Heart right ventricle (tissue), 16 donors: ENCODE measurements at places on chromosomes 5 and 9. TPM values are rescaled to one million over a fixed set of nuclear protein-coding genes. Genes with fewer than 3 reads are reported as not detected.

The FBN2 gene
- 14.9 TPM for total RNA-seq

The FAM170A gene
- total RNA-seq: not detected

The DRD1 gene
- not detected for total RNA-seq

The BAAT gene
- total RNA-seq: 0.14 TPM

The HMCN2 gene
- total RNA-seq: 4.9 TPM

The OSMR gene
- total RNA-seq: 28.0 TPM

DNA sequence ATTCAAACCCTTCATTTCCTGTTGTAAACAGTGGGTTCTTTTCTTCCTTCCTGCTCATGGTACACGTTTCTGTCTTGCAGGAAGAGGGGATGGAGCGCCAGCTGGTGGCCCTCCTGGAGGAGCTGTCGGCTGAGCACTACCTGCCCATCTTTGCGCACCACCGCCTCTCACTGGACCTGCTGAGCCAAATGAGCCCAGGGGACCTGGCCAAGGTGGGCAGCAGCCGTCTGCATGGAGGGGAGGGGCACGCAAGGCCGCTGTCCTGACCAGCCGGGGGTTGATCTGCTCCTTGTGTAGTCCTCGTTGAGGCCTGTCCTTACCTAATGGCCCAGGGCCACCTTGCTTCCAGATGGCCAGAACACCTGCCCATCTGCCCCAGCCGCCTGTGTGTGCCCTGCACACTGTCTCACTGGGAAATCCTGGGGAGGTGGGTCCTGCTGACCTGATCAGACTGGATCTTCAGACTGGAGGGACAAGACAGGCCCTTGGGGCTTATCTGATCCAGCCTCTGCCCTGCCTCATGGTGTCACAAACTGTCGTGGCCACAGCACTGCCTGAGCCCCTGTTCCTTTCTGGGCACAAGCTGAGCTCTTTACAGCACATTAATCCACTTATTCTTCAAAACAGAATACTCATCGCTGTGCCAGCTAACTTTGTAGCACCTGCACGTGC is 44.7 kb downstream of the LRSAM1 start:
- H3K4me3 ChIP-seq: no peak overlapping the region
- peaks cover 21% of the 10 kb centered on the region for H3K4me1 ChIP-seq
- H3K36me3 ChIP-seq: peaks cover 17% of the 10 kb centered on the region
- H3K27ac ChIP-seq: peak overlapping the region; percentile 69

- DNase-seq: no peak
- no peaks in the 10 kb centered on the region for H3K4me1 ChIP-seq
- H3K36me3 ChIP-seq: no peaks in the 10 kb centered on the region
- no peak overlapping the region for H3K4me3 ChIP-seq
Measured at GRCh38 chr5:58322453-58322852, 137.4 kb downstream of the PLK2 start.

DNA sequence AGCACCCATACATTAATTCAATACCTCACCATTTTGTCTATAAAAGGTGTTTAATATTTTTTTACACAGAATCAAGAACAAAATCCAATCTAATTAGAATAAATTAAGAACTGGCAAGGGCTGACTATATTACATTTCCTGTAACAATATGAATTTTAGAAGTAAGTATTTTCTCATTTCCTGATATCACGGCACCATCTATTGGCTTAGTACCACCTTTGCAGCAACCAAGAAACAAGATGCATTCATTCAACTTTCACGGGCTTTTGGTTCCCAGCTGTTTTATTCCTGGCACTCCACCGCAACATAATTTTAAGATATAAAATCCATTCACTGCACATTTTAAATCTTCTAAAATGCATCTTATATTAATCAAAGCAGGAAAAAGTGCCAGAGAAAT is 20.6 kb downstream of the PSMB7 start:
- peaks cover 24% of the 10 kb centered on the region for H3K36me3 ChIP-seq
- H3K4me3 ChIP-seq: no peak overlapping the region
- no peak overlapping the region for H3K27ac ChIP-seq
- peaks cover 29% of the 10 kb centered on the region for H3K4me1 ChIP-seq
- H3K27me3 ChIP-seq: no peaks in the 10 kb centered on the region
- no peak for DNase-seq

GRCh38 chr9:132293145-132293721 is 61.6 kb downstream of the SETX start:
- no peaks in the 10 kb centered on the region for H3K27me3 ChIP-seq
- no peak overlapping the region for H3K27ac ChIP-seq
- H3K36me3 ChIP-seq: peaks cover 96% of the 10 kb centered on the region
- H3K4me1 ChIP-seq: peaks cover 13% of the 10 kb centered on the region
- no peak for DNase-seq

DNA sequence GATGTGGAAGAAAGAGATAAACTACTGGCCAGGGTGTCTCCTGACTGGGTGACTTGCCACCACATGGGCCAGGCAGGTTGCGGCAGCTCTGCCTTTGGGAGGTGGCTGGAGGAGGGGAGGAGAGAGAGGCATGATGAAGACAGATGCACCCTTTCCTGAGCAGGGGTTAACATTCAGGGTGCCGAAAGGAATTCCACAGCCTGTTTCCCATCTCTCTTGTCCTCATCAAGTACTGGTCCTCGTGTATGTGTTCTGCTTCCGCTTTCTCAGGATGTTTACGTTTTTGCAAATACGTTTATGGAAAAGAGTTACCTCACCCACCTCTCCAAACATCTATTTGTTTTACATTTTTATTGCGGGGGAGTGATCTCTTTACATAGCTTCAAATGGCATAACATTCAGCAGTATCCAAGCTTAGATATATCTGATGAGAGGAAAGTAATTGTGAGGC is 73.4 kb downstream of the C9orf85 start:
- H3K27me3 ChIP-seq: no peaks in the 10 kb centered on the region
- H3K4me3 ChIP-seq: no peak overlapping the region
- no peak for DNase-seq

GRCh38 chr9:34715639-34716215 is 5.8 kb upstream of the CCL21 start:
- H3K27me3 ChIP-seq: no peaks in the 10 kb centered on the region
- H3K4me1 ChIP-seq: peaks cover 9% of the 10 kb centered on the region
- no peak overlapping the region for H3K4me3 ChIP-seq
- H3K36me3 ChIP-seq: no peaks in the 10 kb centered on the region
- no peak overlapping the region for H3K27ac ChIP-seq

DNA sequence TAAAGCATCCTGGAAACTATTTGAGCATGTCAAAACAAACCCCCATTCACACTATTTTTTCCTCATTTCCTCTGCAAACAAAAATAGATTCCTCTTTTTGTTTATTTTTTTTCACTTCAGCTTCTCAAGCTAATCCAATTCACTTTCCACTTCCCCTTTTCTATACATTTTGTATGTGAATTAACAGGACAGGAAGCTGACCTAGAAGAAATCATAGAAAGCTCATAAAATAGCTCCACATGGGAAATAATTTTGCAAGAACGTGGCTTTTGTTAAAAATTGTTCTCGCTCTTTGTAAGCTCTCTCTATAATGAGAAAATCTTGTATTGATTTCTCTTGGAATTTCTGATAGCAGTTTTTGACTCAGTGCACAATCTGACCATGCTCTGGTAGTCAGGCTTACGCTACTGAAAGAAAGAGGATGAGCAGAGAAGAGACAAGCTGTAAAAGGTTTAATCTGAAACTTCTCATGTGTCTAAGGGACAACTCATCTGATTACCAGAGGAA is 215.8 kb downstream of the ADAMTS12 start:
- no peaks in the 10 kb centered on the region for H3K4me1 ChIP-seq
- DNase-seq: no peak
- H3K4me3 ChIP-seq: no peak overlapping the region
- no peaks in the 10 kb centered on the region for H3K36me3 ChIP-seq
- no peaks in the 10 kb centered on the region for H3K27me3 ChIP-seq

DNA sequence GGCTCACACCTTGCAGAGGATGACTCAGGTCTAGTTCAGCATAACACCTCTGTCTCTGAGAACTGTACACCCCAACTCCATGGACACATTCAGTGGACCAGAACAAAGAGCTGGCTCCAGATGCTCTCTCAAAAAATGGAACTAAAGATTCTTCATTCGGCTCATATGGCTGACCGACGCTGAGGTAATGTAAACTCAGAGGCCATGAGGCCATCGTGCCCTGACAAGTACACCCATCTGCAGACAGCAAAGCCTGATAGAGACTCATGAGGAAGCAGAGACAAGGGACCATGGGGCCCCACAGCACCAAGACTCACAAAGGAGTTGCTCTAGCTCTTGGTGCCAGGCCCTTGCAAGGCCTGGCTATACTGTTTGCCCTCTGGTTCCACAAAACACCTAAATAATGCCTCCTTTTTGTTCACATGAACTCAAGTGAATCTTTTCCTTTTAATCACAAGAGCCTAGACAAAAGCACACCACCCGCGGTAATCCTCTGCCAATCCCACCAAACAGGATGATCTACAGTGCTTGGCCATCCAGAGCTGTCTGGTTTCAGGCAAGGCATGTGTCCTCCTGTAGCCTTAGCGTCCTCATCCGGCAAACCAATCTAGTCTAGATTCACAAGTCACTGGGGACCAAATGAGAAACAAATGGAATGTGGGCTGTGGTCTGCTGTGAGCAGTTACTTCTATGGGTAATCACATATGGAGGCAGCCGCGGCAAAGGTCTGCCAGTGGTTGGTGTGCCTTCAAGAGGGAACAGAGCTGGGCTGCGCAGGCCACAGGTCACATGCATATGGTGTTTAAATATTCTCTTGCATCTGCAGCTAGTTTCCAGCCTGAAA is 22.7 kb downstream of the MED27 start:
- H3K4me3 ChIP-seq: no peak overlapping the region
- DNase-seq: no peak
- H3K27ac ChIP-seq: no peak overlapping the region
- H3K4me1 ChIP-seq: peaks cover 15% of the 10 kb centered on the region

GRCh38 chr9:16712787-16713186 is 157.7 kb downstream of the BNC2 start:
- no peak for DNase-seq
- H3K4me3 ChIP-seq: no peak overlapping the region
- no peaks in the 10 kb centered on the region for H3K36me3 ChIP-seq
- no peak overlapping the region for H3K27ac ChIP-seq

DNA sequence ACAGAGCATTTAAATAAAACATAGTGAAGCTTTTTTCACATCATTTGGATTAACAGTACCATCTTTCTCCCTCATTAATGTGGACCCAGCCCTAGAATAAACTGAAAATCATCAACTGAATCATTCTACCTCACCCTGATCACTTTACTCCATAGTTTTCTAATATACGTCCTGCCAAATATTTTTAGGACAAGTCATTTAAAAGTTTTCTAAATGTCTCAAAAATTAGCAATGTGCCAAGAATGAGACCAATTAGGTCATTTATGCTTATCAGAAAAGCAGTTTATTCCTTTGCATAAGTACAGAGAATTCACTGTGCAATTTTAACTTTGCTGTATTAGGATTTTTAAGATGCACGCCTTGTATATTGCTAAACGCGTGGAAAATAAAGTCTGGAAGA is 284.4 kb downstream of the PIK3R1 start:
- no peaks in the 10 kb centered on the region for H3K27me3 ChIP-seq
- H3K36me3 ChIP-seq: no peaks in the 10 kb centered on the region
- no peak for DNase-seq

DNA sequence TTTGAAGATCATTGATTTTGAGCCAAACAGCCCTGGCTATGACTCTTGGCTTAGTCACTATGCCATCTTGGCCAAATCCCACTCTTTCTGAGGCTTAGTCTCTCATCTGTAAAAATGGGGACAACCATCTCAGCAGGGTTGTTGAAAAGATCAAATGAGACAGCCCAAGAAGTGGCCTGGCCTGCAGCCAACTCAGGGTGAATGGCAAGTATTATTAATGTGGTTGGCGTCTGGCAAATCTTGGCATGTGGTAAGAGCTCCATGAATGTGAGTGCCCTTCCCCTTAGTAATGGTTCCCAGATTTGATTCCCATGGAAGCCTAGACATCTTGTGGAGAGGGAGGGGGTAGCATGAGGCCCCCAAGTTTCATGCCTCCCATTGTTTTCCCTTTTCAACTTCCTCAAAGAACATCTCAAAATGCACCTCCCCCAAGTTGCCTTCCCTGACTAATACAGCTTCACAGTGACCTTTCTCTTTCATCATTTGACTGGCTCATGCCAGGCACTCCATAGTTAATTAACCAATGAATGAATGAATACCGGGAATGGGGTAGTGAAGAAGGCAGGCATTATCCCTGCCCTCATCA is 11.8 kb upstream of the TGFBI start:
- no peak overlapping the region for H3K4me3 ChIP-seq
- no peaks in the 10 kb centered on the region for H3K27me3 ChIP-seq
- DNase-seq: no peak
- no peak overlapping the region for H3K27ac ChIP-seq
- H3K36me3 ChIP-seq: no peaks in the 10 kb centered on the region

DNA sequence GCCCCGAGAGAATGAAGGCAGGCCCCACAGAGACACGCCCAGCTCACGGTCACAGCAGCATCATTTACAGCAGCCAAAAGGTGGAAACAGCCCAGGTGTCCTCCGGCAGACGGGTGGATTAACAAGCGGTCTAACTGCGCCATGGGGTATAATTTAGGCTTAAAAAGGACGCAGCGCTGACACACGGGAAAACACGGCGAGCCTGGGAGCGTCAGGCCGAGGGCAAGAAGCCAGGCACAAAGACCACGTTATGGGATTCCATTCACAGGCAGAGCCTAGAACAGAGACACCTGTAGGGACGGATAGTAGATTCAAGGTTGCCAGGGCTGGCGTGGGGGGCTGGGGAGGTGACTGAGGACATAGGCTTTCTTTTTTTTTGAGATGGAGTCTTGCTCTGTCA is 36.9 kb upstream of the TMEM250 start:
- no peaks in the 10 kb centered on the region for H3K4me1 ChIP-seq
- H3K36me3 ChIP-seq: no peaks in the 10 kb centered on the region
- DNase-seq: no peak
- H3K4me3 ChIP-seq: no peak overlapping the region
- peaks cover 4% of the 10 kb centered on the region for H3K27me3 ChIP-seq

- H3K36me3 ChIP-seq: no peaks in the 10 kb centered on the region
- peaks cover 8% of the 10 kb centered on the region for H3K4me1 ChIP-seq
- no peak for DNase-seq
- no peak overlapping the region for H3K27ac ChIP-seq
- H3K4me3 ChIP-seq: no peak overlapping the region
Measured at GRCh38 chr9:37339923-37340322, 82.6 kb upstream of the GRHPR start.

GRCh38 chr5:132492386-132493125 is 2.0 kb upstream of the IRF1 start:
- H3K4me3 ChIP-seq: no peak overlapping the region
- peaks cover under 1% of the 10 kb centered on the region for H3K36me3 ChIP-seq
- no peak for DNase-seq
- H3K27me3 ChIP-seq: no peaks in the 10 kb centered on the region

- H3K36me3 ChIP-seq: no peaks in the 10 kb centered on the region
- DNase-seq: no peak
Measured at GRCh38 chr5:151222054-151222789, 1.7 kb downstream of the CCDC69 start.

DNA sequence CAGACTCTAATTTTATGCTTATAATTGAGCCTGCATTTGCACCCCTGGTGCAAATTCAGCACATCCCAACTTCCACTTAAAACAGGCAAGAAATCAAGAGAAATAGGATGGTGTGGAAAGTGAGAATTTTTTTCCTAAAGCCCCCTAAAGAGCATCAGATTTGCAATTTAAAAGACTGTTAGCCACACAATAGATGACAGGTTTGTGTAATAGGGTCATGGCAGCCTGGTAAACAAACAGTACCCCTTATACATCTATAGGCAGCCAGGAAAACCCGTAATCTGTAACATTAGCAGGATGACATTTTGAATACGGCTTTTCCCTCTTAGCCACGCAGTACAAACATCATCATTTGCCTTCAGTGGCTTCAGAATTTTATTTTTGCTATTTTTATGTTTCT is 17.2 kb downstream of the EBF1 start:
- peaks cover under 1% of the 10 kb centered on the region for H3K4me1 ChIP-seq
- H3K27ac ChIP-seq: no peak overlapping the region
- H3K27me3 ChIP-seq: no peaks in the 10 kb centered on the region
- DNase-seq: no peak

GRCh38 chr5:173191561-173191960 is 43.4 kb downstream of the NKX2-5 start:
- DNase-seq: no peak
- no peak overlapping the region for H3K27ac ChIP-seq
- H3K4me1 ChIP-seq: no peaks in the 10 kb centered on the region
- no peaks in the 10 kb centered on the region for H3K36me3 ChIP-seq
